ENCODE measurements at places on chromosomes 6 and 20.
A peak's percentile ranks its signal among the peaks of the same experiment; 100 is the strongest.

DNA sequence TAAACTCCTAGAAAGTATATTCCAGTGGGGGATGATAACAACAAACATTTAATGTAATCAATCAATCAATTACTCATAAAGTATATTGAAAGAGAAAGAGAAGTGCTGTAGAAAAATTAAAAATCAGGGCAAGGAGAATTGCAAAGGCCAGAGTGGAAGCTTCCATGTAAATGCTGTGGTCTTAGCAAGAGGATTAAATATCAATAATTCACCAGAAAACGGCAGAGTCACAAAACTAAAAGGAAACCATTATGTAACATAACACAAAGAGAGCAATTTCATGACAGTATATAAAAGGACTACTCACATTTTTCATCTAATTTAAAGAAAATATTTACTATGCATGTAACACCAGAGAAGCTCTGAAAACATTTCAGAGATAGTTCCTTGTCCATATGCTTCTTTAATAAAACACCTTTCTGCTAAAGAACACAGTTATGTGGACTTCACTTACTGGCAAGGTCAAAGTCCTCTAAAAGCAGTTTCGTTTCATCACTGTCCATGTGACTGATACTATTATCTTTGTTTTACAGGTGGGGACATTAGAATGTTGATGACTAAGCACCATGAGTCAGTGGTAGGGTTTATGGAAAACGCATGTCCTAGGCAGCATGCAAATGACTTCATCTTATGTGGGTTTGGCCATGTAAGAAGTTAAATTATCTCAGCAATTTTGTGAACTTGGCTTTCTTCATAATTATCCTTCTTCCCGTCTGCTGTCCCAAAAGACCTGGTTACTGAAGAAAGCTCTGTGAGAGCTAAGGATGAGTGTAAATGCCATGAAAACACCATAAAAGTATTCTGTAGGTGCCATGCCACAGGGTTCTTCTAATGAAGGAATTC lies 185.8 kb upstream of the TENT5A start:
- DNase-seq = no peak

DNA sequence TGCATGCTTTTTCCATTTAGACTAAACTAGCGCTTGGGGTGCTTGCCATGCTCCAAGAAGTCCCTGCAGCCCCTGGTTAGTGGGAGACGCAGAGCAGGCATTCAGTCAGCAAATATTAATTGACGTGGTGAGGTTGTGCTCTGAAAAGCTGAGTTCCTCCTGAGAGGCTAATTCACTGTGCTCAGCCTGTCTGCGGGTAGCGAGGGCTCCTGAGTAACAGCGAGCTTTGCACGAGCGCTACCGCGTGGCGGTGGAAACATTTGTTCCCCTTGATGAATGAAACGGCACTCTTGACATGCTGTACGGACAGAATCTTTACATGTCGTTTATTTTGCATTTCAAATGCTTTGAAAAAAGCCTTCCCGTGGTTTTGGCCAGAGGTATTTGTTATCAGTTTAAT lies 170.6 kb upstream of the AGPAT4 start:
- DNase-seq = no peak

DNA sequence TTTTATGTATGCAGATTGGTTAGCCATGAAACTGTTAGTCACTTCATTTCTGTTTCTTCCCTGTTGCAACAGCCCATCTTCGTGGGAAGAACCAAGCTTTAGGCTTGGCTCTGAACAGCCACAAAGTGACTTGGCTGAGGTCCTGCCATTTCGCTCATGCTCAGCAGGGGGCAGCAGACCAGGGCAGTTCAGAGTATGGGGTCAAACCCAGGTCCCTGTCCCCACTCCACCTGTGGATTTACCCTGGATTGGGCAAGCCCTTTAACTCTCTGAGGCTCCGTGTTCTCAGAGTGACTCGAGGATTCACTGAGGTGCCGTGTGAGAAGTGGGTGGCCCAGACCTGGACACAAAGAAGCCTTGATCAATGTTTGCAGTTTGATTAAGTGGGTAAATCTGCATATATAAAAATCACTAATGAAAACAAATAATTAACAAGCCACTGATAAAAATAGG lies 19.8 kb upstream of the MAP1LC3A start:
- DNase-seq = peak; percentile 23

- no peak for DNase-seq
Observed at GRCh38 chr6:95545226-95545625, 32.1 kb upstream of the MANEA start.

GRCh38 chr6:135289816-135290215 lies 108.7 kb downstream of the MYB start:
- no peak for DNase-seq

Measured in central memory CD4-positive, alpha-beta T cell (primary cell).